Left lobe of liver (tissue), 2 donors: ENCODE measurements at places on chromosomes 13 and 19.

DNA sequence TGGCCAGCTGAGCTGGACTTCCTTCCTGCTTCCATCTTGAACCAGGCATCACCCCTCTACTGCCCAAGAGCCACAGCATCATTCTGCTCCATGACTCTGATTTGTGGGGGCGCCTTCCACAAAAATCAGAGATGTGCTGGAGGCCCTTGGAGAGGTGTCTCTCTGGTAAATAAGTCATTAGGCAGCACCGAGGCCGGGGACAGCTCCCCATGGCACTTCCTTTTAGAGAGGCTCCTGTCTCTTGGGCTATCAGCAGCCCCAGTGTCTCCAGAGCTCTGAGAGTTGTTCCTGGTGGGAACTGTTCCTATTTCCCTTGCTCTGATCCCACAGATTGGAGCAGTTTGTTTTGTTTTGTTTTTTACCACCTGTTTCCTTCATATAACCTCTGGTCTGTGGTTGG is 19.9 kb downstream of the NWD1 start:
- no peak for DNase-seq

DNA sequence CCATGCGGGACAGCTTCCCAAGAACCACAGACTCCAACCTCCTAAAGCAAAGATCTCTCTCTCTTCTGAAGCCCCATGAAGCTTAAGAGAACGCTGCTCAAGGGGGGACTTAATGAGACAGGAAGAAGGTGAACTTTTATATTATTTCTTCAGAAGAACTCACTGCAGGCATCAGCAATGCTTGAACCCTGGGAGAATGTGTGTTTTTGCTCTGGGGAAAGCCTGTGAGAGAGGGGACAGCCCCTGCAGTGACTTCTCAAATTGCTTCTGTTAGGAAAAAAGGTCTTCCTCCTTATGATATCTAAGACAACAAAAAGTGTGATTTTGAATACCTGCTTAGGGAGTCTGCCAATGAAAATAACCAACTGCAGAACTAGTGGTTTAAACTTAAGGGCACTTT is 23.0 kb downstream of the GJA3 start:
- peak; percentile 6 for DNase-seq

DNA sequence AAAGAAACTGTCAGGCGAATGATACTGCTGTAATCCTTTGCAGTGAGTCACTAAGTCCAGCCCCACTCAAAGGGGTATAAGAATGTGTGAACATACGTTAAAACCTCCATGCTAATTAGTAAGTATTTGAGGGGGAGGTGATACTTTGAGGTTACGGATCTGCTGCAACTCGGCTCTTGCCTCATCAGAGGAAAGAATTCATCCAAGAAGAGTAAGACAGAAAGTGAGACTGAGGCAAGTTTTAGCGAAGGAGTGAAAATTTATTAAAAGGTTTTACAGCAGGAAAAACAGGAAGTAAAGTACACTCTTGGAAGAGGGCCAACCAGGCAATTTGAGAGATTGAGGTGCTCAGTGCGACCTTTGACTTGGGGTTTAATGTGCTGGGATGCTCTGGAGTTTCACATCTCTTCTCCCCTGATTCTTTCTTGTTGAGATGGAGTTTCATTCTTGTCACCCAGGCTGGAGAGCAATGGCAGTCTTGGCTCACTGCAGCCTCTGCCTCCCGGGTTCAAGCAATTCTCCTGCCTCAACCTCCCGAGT is 9.8 kb downstream of the CLEC4M start:
- no peak for DNase-seq

GRCh38 chr13:73715911-73716510 is 418.2 kb downstream of the KLF12 start:
- no peak for DNase-seq

GRCh38 chr19:57974434-57974833 is at the start of gene C19orf18:
C19orf18 (minus strand) TSS chr19:57974534; CDS start chr19:57974432, 102 bp downstream.
- no peak for DNase-seq
